ENCODE measurements at places on chromosomes 1 and 21.
A peak's percentile ranks its signal among the peaks of the same experiment; 100 is the strongest.

DNA sequence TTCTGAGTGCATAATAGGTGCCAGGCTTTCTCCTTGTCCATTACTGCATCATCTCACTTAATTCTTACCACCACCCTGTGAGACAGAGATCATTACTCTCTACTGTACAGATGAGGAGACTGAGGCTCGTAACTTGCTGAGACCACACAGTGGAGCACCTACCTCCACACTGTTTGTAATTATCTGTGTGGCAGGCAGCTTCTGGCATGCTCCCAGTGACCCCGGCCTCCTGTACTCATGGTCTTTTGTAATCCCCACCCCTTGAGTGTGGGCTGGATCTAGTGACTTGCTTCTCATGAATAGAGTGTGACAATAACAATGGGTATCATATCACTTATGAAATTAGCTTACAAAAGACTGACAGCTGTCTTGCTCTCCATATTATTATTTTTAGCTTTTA is 407.3 kb downstream of the MATN1 start:
- DNase-seq: no peak

GRCh38 chr1:33295450-33296081 is 25.3 kb downstream of the A3GALT2 start:
- peak; percentile 70 for DNase-seq

DNA sequence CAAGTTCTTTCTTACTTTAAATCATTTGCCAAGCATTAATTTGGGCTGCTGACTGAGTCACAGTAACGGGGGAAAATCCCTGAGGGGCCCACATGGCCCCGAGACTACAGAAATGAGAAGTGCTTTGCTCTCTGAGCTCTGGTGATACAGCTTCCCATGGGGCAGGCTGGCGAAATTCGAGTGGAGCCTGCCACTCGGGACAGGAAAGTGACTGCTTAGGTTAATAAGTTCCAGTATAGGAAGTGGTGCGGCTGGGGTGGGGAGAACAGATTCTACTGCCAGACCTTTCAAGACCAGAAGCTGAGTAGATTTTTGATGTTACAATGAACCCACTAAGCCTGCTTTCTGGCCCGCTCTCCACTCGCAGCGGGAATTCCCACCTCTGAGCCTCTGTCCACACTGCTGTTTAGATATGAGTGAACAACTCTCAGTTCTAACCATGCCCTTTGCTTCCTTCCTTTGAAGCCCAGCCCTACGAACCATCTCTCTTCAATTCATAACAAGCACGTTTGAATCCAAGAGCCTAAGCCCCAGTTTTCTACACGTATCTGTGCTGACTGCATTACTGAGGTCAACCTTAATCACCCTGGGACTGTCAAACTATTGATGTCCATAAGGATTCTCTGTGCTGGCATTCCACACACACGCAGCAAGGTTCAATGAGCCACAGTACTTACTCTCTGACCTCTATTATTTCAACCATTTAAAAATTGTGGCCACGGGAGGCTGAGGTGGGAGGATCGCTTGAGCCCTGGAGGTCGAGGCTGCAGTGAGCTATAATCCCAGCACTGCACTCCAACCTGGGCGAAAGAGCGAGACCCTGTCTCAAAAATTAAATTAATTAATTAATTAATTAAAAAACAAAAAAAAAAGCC is 9.6 kb downstream of the ZBTB17 start:
- no peak for DNase-seq

GRCh38 chr21:25994758-25995163 is 175.8 kb downstream of the APP start:
- DNase-seq: no peak

- DNase-seq: no peak
Observed at GRCh38 chr1:11746795-11747487, 11.0 kb downstream of the AGTRAP start.

DNA sequence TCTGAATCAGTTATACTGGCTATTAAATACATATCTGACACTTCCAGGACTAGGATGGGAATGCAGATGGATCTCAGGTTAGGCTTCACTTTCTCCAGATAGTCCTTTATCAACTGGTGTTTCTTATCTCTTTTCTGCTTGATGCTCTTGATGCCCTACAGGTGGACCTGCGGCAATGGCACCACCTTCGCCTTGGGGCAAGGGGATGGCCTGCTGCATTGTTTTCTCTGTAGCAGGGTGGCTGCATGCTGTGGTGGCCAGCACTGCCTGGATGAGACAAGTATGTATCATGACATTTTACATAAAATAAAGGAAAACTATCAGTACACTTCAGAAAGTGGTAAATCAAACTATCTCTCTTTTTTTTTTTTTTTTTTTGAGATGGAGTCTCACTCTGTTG is 217.7 kb upstream of the ZP4 start:
- no peak for DNase-seq

DNA sequence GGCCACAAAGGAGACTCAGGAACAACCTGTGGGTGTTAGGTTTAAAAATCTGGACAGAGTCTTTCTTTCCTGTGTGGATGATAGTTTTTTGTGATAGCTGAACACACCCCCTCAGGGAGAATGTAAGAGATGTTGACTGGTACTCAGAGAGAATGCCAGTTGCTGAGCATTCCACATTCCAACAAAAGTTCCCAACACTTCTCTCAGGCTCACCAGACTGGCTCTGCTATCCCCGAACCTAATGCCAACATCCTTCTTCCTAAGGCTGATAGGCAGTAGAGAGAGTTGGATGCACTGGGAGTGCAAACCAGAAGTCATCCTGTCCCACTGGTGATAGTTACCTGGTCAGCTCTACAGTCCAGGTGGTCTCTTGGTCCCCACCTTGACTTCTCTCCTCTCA is 28.7 kb upstream of the POU2F1 start:
- no peak for DNase-seq

- no peak for DNase-seq
Observed at GRCh38 chr1:196400478-196401451, 207.5 kb downstream of the KCNT2 start.

DNA sequence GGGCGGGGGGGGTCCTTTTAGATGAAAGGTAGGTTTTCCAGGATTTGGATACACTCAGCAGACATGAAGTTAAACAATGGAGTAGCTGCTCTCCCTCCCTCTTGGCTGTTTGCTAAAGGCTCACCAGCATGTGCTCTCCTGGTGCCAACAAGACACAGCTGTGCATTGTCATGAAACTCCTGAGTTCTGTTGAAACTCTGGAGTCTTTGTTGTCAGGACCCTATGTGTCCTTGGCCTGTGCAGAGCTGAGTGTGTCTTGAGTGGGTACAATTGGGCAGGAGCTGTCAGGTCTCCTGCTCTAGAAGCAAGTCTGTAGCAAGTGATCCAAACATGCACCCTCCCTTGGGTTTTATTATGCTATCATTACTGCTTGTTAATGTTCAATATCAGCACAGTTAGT is 12.7 kb downstream of the TBX19 start:
- no peak for DNase-seq

DNA sequence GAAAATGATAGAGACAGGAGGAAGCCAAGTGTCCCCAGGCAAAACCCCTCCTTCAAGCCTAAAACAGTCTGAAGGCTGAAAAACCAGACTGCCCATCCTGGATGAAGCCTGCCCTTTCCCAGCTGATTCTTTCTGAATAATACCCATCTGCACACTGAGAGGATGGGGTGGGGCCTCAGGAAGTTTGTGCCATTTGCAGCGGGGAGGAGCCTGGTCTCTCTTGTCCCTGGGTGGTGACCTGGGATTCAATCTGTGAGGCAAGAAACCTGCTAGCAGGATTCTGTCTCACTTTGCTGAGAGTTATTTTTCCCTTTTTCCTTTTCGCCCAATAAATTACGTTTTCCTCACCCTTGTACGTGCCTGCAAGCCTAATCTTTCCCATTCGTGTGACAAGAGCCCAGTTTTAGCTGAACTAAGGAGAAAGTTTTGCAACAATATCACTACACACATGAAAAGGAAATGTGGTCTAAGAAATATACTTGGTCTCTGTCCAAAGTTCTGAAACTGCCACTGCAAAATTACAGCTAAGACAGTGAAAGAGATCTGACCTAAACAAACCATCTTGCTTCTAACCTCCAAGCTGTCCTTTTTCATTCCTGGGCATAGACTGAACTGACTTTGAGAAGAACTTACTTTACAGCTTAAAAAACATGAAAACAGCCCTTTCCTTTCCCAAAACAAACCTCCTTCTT is 105.0 kb downstream of the COP1 start:
- no peak for DNase-seq

Measured in COR-L47 (cell line).